CD4-positive, alpha-beta T cell treated with Interleukin-1 beta for 1 hour (primary cell): ENCODE measurements at places on chromosomes 11 and 22.

DNA sequence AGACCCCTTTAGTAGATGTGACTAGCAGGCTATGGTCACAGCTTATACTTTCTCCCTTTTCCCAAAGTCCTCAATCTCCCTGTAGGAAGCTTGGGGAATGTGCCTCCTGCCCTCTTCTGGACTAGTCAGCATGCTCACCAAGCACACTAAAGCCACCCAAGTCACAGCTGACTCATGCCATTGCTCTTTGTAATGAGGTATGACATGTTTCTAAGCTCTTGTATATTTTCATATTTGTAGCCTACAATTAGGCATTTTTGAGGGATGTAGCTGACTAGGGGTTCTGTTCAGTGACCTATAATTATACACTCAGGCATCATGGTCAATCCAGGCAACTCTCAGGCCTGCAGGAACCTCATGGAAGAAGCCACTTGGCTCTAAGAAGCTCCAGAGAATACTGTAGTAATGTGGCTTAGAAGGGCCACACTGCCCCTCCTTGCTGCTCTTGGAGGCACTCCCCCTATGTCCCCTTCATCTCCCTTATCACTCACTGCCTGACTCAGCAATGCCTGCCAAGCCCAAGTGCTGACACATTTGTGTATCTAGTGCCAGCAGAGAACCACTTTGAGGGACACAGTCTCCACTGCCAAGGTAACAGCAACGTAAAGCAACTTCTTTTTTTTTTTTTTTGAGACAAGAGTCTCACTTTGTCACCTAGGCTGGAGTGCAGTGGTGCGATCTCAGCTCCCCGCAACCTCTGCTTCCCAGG is 86.2 kb downstream of the RPL27A start:
- DNase-seq, result no peak

DNA sequence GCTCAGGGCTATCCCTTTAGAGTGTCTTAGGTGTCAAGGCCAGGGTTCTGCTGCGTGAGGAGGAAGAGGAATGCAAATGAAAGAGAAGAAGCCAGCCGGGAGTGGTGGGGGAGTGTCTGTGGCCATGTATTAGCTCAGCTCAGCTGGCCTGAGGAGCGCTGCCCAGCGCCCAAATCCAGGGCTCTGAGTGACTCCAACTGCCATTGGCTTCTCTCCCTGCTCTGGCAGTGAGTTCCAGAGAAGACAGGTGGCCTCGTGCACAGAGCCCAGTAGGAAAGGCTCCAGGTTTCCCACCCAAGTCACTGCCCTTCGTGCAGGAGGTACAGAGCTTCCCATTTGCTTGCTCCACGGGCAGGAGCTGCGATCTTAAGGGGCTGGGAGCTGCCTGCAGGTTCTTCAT is 302.0 kb downstream of the KIRREL3 start:
- DNase-seq, result no peak

DNA sequence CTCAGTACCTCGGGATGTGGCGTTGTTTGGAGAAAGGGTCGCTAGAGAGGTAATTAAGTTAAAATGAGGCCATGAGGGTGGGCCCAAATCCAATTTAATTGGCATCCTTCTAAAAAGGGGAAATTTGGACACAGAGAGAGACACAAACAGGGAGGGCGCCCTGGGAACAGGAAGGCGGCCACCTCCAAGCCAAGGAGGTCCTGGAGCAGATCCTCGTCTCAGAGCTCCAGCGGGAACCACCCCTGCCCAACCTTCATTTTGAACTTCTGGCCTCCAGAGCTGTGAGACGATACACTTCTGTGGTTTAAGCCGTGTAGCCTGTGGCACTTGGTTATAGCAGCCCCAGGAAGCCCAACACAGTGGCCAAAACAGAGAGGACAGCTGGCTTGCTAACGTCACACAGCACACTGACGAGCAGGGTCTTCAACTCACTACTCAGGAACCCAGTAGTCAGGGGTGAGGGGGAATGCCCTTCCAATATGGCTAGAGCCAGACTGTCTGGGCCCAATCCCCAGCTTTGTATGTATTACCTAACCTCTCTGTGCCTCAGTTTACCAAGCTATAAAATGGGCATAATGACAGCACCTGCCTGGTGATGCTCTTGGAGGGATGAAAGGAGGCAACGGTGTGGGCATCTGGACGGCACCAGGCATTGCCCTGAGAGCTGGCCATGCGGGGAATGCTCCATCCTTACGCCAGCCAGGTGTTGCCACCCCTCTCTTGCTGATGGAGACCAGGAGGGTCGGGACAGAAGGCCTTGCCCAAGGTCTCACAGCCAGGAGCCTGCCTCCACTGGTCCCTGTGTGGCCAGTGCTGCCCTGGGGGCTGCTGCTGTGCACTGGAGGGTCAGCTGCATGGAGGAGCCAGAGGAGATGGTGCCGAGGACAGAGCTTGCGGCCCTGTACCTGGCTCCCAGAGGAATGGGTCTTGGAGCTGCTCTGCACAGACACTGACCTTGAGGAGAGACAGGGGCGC is 53.3 kb upstream of the LINC01488 start:
- no peak for DNase-seq

- DNase-seq, result no peak
Measured at GRCh38 chr11:121711236-121711635, 258.5 kb upstream of the SORL1-AS1 start.

DNA sequence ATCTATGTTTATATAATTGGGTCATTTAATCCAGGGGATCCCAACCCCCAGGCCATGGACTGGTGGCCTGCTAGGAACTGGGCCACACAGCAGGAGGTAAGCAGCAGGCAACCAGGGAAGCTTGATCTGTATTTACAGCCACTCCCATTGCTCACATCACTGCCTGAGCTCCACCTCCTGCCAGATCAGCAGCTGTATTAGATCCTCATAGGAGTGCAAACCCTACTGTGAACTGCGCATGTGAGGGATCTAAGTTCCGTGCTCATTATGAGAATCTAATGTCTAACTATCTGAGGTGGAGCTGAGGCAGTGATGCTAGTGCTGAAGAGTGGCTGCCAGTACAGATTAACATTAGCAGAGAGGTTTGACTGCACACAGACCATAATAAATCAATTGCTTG is 32.8 kb downstream of the MS4A2 start:
- DNase-seq, result no peak

- DNase-seq, result no peak
Measured at GRCh38 chr11:14262271-14262846, 96.6 kb downstream of the RRAS2 start.

DNA sequence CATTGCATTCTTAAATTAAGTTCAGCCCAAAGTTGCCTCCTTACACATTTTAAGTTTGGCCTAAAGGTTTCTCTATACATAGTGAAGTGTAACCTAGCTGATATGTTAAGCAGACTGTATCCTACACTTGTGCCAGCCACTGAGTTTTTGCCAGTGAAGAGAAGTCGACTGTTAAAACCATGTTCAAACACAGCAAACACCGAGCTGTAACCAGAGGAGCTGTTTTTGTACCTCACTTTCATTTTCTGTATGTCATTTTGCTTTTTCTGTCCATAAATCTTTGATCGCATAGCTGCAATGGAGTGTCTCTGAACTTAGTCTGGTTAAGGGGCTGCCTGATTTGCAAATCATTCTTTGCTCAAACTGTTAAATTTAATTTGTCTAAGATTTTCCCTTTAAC is 403.7 kb downstream of the LUZP2 start:
- no peak for DNase-seq

GRCh38 chr11:124841840-124842239 is 23.4 kb upstream of the ROBO3 start:
- DNase-seq, result no peak

DNA sequence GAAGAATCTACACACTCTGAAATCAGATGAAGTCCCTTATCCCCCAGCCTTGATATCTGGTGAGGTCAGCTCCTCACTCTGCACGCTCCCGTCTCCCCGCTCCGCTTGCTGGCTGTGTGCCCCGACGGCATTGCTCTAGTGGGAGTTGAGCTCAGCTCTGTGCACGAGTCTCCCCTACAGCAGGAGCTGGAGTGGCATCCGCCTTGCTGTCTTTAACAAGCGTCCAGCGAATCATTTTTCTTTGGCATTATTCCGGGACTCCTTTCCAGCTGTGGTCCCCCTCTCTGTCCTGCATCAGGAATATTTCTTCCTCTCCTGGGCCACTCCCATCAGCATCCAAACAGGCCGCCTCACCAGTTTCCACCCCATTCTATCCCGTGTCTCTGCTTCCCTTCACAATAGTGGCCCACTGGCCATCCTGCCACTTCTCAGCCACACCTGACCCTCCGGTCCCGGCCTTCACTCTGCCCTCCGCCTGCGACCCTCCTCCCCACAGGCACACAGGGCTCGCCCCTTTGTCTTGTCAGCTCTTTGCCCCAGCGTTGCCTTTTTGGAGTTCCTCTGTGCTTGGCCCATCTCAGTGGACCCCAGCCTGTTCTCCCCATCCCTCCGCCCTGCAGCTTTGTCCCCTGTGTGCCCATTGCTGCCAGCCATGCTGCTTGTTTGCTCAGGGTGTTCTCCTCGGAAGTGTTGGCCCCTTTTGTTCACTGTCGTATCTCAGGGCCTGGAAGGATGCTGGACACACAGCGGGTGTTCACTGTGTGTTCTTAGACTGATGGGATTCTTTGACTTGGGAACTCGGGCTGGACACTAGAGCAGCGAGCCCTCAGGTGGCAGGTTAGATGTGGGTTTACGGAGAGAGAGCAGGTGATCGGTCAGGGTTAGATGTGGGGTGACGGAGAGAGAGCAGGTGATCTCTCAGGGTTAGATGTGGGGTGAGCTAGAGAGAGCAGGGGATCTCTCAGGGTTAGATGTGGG is 441.8 kb downstream of the TBC1D22A start:
- no peak for DNase-seq

- DNase-seq, result no peak
Measured at GRCh38 chr11:117738246-117738957, 58.6 kb downstream of the DSCAML1 start.

DNA sequence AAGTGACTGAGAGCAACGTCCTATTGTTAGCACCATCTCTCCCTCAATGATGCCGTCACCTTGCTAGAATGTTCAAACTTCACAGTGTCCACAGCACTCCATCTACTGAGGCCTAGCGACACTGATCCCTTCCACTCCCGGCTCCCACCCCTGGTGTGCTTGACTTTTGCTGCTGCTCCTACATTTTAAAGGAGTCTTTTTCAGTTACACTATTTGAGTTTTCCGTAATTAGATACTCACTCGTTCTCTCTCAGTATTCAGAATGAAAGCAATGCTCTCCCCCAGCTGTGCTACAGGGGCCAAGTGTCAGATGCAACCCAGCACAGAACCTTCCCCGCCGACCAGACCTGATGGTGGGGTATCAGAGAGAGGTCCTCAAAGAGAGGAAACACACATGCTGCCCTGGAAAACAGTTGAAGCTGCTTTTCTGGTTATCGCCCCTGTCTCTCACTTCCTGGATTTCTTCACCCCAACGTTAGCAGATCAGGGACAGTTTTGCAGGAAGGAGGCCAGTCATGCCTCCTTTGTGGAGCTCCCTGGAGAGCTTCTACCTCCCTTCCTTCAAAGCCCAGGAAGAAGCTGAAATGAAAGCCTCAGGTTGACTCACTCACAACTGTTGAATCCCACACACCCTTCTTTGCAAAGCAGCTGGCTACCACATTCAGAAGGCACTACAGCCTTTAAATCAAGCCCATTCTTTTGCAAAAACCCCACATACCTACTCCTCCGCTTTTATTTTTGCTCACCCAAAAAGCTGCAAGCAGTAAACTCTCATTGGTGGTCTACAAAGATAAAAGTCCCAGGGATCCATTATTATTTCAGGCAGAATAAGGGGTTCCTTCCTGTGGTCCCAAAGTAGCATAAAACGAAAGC is 23.5 kb downstream of the LARGE1 start:
- DNase-seq, result no peak

DNA sequence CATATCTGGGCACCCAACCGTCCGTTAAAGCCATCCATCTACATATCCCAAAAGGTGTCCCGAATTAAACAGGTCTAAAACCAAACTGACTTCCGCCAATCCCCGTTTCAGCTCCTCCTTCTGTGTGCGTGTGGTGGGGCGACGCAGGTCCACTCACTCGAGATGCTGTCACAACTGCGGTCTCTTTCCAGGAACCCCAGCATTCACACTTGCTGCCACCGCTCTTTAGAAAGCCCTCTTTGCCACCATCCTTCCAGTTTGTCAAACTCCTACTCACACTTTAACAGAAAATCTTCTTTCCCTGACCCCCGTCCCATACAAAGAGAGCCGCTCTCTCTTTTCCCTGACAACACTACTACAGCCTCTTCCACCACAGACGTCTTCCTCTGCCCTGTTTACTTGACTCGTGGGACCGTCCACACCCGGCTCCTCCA is 467 bp downstream of the ESS2 start:
- DNase-seq, result peak; percentile 35

- DNase-seq, result no peak
Measured at GRCh38 chr11:120289426-120289825, 35.7 kb upstream of the TLCD5 start.

GRCh38 chr22:24208012-24208749 is 26.9 kb downstream of the SUSD2 start:
- DNase-seq, result peak; percentile 11

DNA sequence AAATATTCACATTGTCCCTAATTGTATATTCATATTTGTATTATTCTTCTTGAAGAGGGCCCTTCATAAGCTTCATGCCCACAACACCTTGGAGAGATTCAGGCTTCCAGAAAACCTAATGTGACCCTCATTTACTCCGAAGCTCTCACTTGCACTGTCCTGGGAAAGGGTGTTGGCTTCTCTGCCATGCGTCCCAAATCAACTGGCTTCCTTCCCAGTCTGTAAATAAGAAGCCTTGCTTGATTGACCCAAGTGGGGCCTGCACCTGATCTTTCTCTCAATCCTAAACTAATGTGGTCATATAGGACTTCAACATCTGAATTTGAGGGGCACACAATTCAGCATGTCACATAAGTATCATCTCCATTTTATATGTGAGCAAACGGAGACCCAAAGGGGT is 40.5 kb upstream of the ZBTB16 start:
- DNase-seq, result no peak

DNA sequence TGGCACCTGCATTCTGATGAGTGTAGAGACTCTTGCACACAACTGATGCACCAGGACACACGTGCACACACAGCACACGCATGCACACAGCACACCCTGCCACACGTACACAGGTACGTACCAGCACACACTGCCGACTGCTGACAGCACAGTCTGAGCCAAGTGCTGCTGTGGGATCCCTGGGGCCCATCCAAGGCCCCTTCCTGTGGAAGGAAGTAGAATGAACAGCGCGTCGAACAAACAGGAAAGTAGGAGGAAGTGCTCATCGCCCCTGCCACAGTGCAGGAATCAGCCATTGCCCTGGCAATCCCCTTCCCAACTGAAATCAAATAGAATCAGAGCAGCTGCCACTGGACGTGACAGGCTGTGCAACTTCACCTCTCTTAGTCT is 57.9 kb downstream of the CD82 start:
- no peak for DNase-seq

DNA sequence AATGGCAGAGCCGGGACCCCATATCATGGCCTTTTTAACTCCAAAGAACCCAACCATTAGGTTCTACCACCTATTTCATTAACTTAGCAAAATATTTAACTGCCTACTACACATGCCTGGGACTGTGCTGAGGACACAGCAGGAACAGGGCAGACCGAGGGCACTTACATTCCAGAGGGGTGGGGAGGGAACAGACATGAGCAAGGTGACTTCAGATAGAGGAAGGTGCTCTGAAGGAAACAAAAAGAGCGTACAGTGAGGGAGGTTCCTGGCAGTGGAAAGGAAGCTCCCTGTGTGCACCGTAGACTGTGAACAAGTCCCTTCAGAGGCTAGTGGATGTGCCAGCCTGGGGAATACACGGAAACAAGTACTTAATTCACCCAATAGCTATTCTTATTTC is 82.8 kb downstream of the NAT10 start:
- no peak for DNase-seq
